ENCODE measurements at places on chromosomes 2 and 18.
A peak's percentile ranks its signal among the peaks of the same experiment; 100 is the strongest.

GRCh38 chr2:197405582-197405981 is 29.2 kb downstream of the SF3B1 start:
- DNase-seq = no peak

DNA sequence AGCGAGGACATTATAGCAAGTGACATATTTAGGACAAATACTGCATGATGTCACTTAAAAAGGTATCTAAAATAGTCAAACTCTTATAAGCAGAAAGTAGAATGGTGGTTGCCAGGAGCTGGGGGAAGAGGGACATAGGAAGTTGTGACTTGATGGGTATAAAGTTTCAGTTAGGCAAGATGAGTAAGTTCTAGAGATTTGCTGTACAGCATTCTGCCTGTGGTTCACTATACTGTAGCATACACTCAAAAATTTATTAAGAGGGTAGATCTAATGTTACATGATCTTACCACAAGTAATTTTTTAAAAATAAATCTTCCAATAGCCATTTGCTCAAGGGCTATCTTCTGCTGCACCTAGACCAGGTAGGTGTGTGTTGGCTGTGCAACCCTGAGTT is 78.1 kb upstream of the NPAS2 start:
- no peak for DNase-seq

GRCh38 chr2:24734741-24735140 is 58.5 kb downstream of the PTRHD1 start:
- DNase-seq = no peak

DNA sequence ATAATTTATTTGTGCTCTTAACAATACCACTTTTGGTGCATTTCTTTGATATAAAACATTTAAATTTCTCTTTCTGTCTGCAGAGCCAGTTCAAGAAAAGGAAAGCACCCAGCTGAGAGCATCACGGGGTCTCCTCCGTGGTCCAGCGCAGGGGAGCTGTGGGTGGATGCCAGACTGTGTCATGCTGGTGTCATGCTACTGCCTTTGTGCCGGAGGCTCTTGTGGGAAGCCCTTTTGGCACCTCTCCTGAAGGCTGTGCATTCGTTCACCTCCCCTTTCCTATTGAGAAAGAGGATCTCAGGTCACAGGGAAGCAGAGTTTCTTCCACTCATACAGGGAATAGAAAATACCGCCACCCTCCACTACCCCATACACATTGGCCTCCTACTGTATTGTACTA is 450.4 kb downstream of the GALR1 start:
- DNase-seq = no peak

DNA sequence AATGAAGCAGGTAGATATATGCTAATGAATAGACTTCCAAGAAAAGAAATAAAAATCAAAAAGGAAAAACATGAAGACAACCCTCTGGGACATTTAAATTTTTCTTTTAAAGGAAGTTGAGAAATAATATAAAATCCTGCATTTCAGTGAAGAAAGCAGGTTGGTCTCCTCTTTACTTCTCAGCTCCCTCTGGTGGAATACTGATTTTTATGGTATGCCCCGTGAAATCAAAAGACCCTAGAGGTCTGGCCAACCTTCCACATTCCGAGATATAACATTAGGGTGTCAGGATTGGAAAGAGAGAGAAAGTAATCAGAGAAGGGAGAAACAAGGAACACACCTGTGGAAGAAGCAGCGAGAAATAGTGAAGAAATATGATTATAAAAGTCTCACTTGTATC is 72.7 kb downstream of the DNER start:
- no peak for DNase-seq

DNA sequence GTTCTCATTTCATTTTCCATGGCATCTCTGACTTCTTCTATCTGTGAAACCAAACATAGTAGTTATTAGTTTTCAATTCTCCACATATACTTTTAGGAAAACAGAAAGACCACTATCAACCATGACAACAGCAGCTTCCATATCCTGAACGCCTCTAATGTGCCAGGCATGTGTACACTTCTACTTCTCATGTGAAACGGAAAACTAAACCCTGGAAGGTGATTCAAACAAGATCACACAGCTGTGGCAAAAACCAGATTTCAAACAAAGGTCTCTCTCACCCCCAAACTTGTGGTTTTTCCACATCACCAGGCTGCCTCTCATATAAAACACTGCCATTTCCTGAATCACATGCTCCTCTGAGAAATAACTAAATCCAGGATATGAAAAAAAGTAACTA is 41.8 kb downstream of the PTCD3 start:
- no peak for DNase-seq

DNA sequence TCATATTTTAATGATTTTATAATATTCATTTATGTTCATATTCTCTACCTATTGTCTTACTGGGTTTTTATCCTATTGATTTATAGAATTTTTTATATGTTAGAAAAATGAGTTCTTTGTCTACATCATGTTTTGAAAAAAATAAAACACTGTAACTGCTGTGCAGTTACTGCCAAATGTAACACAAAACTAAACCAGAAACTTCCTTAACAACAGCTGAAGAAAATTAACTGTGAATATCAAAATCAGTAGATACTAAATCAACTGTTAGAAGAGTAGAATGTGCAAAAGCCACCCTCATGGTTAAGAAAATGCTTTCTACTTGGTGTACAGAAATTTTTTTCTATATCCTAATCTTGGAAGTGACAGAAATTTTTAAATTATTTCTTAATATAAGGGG is 69.5 kb downstream of the PTRHD1 start:
- DNase-seq = no peak

GRCh38 chr18:63679820-63680606 is 18.3 kb upstream of the SERPINB3 start:
- DNase-seq = no peak

GRCh38 chr2:176174382-176174823 is 14.1 kb upstream of the HOXD1 start:
- no peak for DNase-seq

- DNase-seq = no peak
These were observed 108.0 kb downstream of the CDH19 start for GRCh38 chr18:66495844-66496243.

GRCh38 chr2:201118121-201118960 is 2.4 kb downstream of the CFLAR start:
- peak; percentile 58 for DNase-seq

GRCh38 chr18:45764000-45764686 is 40.2 kb downstream of the SLC14A1 start:
- DNase-seq = no peak

- no peak for DNase-seq
These were observed 32.2 kb downstream of the RFX8 start for GRCh38 chr2:101442667-101443061.

- no peak for DNase-seq
These were observed 61.8 kb upstream of the CDC42EP3 start for GRCh38 chr2:37733251-37733650.

- no peak for DNase-seq
These were observed 724 bp downstream of the NMS start for GRCh38 chr2:100470898-100471514.

DNA sequence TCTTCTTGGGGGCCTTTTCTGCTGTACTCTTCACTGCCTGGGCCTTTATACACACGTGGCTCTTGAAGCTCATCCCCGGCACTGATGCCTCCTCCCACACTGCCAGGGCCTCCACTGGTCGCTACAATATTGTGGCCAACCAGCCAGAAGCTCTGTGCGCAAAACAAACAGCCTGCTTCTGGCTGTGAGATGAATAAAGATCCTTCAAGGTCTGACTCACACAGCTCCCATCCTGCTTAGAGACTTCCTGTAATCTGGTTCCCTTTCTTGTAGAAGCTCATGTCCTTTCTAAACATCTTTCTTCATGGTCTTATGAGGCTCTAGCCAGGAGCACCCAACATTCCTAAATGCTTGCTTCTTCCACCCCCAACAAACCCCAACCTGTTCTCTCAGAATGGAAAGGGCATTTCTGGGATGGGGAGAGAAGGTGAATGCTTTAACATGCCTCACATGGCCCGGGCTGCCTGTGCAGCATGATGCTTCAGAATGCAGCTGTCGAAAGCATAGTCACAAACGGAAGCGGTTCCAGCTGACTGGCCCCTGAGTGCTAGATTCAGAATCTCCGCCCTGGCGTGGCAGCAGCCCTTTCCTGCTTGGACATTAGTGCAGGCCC is 24.6 kb downstream of the NRP2 start:
- DNase-seq = no peak

GRCh38 chr2:47833516-47833968 is 50.6 kb downstream of the MSH6 start:
- DNase-seq = no peak

- no peak for DNase-seq
These were observed 221.6 kb downstream of the NR4A2 start for GRCh38 chr2:156110890-156111289.

DNA sequence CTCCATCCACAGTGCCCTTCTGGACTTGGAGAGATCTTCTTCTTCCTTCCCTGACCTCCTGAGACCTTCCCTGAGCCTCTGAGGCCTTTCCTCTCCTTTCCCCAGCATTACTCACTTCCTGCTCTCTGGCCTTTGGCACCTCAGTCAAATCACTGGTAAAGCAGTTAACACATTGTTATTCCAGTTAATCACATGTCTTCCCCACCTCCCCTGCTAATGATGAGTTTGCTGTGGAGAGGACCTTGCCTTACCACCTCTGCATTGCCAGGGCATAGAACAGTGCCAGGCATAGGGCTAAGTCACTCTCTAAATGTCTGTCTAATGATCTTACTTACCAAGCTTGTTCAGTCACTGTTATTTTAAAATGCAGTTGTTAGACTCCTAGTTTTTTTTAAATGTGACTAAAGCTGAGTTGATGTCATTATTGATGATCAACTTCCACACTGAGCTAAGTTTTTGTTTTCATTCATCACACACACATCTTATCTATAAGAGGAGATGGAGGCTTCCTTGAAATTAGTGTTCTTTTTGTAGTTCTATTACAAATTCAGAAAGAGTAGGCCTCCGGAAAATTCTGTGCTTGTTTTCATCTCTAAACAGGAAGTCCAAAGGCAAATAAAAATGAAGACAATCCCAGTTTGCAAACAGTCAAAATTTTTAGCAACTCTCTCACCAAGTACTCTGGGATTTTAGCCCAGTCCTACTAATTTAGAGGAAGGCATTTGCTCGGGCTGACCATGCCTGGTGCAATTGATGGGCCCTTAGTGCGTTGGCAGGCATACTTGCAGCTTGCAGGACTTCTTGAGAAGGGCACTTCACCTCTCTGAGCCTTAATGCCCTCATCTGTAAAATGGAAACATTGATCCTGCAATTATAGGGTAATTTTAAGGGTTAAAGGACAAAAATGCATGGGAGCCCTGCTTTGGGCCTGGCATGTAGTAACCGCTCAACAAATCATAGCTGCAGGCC is 113.7 kb upstream of the SPRED2 start:
- DNase-seq = no peak

DNA sequence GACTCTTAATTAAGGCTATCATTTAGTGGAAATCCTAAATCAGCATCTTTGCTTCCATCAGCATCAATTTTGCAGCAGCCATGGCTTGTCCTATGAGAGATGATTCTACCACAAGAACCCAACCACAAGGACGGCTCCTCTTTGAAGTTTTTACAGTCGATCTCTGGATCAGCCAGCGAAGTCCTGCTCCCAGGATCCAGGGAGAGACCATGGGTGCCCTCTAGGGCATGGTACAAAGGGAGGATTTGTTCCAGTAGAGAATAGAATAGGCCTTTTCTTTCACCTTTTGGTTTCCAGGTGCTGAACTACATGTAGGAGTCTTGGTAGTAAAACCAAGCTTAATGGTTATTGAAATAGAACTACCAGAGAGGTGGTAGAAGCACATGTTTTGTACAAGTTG is 52.7 kb downstream of the TMEM200C start:
- no peak for DNase-seq

GRCh38 chr2:236988690-236989624 is 96.7 kb upstream of the COPS8 start:
- no peak for DNase-seq

DNA sequence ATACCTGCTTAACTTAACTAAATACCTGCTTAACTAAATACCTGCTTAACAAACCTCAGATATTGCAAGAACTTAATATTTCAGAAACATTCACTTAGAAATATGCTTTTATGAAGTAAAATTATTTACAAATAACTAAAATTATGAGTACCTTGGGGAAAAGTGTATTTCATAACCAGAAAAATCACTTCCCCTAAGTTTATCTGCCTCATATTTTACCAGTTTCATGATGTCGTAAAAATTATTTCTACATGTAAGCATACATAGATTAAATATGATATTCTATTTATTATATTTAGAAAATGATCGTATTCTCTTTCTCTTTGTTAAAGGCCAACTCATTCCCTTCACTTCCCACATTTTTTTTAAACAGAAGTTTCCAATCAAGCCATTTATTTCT is 41.5 kb upstream of the DSC1 start:
- no peak for DNase-seq

Measured in NCI-H2029 (cell line).